ENCODE measurements at places on chromosomes 13 and 19.
A peak's percentile ranks its signal among the peaks of the same experiment; 100 is the strongest.

DNA sequence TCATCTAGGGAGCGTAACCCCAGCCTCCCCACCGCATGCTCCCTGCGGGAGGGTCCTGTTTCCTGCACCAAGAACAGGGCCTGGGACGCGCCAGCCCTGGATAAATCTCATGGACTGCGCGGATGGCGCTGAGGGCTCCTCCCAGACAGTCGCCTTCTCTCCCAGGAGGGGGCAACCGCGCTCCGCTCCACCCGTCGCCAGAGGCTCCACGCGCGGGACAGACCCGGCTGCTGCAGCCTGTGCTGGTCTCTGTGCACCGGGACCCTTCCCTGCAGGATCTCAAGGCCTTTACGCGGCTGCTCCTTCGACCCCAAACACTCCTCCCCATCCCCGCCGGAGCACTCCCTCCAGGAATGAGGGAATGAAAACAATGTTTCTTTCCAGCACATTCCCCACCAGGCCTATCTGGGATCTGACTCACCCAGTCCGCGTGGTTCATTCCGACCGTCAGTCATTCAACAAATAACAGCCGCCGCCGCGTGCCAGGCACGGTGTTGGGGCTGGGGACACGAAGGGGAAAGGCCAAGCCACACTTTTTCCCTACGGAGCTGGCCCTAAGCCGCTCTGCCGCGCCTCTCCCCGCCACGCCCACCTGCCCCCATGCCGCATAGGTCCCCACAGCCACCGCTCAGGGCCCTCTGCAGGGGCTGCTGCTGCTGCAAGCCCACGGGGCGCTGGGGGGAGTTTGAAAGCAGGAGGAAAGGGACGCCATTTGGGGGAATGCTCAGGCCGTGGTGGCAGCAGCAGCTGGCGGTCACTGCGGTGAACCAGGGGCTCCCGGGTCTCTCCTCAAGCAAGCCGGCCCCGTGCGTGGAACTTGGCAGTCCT is 6.0 kb downstream of the PNMA8B start:
- DNase-seq = no peak

DNA sequence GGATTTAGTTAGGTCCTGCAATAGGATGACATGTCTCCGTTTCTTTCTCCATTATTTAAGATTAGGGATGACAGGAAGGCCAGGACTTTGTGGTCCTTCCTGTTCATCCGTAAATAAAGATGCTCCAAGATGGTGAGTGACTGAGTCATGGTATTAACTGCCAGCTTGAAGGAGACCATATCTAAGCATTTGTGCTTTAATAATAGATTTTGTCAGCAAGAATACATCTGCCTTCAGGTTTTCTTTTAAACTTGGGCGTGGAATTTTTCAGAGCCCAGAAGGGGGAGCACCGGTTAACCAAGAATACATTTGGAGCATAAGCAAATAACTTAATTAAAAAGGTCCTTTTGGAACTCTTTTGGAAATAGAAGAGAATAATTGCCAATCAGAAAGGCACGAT is 68.2 kb downstream of the ARHGAP35 start:
- DNase-seq = no peak

GRCh38 chr13:31896427-31896826 is 135.1 kb upstream of the FRY start:
- no peak for DNase-seq

- peak; percentile 49 for DNase-seq
Measured at GRCh38 chr19:30669329-30670010, 297.3 kb downstream of the ZNF536 start.

- no peak for DNase-seq
Measured at GRCh38 chr19:19595171-19595701, 23.3 kb downstream of the PBX4 start.

GRCh38 chr13:39250440-39250839 is 212.2 kb downstream of the NHLRC3 start:
- no peak for DNase-seq

- no peak for DNase-seq
Measured at GRCh38 chr13:43031881-43032280, 8.5 kb downstream of the DNAJC15 start.

DNA sequence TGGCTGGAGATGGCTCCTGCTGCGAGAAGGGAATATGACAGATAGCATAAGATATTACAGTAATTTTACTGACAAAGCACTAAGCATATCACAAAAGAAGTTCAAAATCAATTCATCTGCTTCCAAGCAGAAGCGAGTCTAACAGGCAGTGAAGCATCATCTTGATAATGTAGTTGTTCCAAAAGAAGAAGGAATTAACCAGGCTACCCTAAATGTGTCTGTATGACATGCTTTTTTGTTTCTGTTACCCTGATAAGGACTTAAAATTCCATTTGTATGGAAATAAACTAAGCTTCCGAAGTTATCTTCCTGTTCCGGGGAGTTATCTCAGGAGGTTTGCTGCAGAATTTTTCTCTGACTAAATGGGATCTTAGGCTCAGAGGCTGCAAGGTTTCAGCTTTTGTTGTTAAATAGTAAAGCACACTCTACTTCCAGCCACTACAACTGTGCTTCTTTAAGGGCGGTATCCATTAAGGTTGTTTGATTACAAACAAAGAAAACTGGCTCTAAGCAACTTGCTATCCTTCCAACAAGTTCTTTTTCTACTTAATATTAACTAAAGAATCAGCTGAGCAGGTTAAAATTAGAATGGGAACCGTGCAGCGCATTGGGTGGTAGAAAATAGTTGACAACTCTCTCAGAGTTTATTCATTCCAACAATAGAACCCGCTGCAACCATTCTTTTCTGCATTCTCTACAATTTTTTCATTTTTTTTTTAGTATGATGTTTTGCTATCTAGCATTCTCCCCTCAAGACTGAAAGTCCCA is 607.3 kb downstream of the UQCRFS1 start:
- no peak for DNase-seq

GRCh38 chr13:39559847-39560246 is 43.1 kb downstream of the LHFPL6 start:
- DNase-seq = no peak

GRCh38 chr19:5338656-5339197 is 1.9 kb downstream of the PTPRS start:
- DNase-seq = no peak

GRCh38 chr13:66430728-66431127 is 799.4 kb downstream of the PCDH9 start:
- no peak for DNase-seq

DNA sequence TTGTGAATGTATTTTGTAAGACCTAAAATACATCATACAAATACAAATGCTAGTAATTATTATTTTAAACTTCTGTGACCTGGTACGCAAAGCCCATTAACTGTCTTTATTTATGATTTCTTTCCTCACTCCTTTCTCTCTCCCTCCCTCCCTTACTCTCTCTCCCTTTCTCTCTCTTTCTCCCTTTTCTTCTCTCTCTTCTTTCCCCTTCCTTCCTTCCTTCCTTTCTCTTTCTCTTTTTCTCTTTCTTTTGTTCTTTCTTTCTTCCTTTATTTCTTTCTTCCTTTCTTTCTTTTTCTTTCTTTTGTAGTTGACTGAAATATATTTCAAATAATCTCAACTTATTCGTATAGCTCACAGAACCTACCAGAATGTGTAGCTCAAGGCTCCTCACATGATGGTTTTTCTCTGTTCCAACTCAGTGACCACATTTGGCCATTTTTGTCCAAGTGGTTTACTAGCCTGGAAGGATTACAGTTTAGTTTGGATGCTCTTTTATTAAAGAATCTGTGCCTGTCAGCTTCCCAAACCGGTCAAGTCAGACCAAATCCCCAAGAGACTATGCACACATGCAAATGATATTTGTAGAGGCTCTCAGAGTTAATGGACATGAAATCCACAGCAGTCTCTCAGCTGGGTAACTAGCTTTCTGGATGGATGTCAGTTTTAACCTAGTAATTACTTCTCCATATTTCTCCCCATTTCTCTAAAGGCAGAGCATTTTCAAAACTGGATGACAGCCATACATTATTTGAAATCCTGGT is 71.7 kb downstream of the POSTN start:
- no peak for DNase-seq

- DNase-seq = peak; percentile 29
Measured at GRCh38 chr19:47518139-47518538, 3.3 kb upstream of the NAPA start.

- DNase-seq = no peak
Measured at GRCh38 chr19:48059331-48059730, 15.5 kb upstream of the CABP5 start.

- DNase-seq = no peak
Measured at GRCh38 chr13:20828539-20829364, 55.0 kb upstream of the EEF1AKMT1 start.

GRCh38 chr13:63288576-63288975 is 1872.9 kb upstream of the PCDH20 start:
- no peak for DNase-seq

- no peak for DNase-seq
Measured at GRCh38 chr19:9149997-9150396, 9.8 kb downstream of the ZNF317 start.

- DNase-seq = peak; percentile 30
Measured at GRCh38 chr13:19959141-19959830, 759 bp downstream of the ZMYM2 start.

DNA sequence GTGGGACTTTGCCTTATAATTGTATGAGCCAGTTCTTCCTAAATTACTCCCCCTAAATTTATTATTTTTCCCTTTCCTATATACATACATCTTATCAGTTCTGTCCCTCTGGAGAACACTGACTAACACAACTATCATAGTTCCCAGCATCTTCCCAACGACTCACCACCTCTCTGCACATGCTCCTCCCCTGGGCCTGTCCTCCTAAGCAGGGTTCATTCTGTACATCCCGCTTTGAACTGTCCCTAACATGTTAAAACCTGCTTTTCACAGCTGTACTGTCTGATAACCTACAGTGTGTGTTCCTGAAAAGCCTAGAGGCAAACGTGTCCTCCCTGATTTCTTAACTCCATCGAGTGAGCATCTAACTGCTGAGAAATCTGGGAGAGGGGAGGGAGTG is 141.7 kb downstream of the EFNB2 start:
- no peak for DNase-seq

DNA sequence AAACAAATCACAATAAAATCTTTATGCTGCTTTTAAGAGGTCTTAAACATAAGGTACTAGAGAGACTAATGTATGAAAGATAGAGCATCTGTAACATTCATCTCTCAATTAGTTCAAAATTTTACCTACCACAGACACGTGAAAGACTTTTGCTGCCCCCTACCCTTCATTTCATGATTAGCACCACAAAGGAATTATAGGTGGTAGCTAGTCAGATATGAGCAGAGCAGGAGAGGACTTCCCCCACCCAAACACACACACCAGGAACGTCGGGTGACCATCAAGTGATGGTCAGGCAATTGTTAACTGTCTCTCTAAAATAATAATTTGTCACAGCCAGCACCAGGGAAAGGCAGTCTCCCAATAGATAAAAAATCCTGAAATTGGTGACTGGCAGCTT is 1531.7 kb upstream of the SPRY2 start:
- DNase-seq = no peak

Data from stimulated activated CD8-positive, alpha-beta memory T cell treated with anti-CD3 and anti-CD28 coated beads, Interleukin-15, amount 100 ng/mL, for 24 hours (primary cell).